Left kidney (tissue), 8 donors: ENCODE measurements at places on chromosomes 3 and 15. TPM values are rescaled to one million over a fixed set of nuclear protein-coding genes. Genes with fewer than 3 reads are reported as not detected.

Gene SLC6A20
- polyA plus RNA-seq = 0.37 TPM

DNA sequence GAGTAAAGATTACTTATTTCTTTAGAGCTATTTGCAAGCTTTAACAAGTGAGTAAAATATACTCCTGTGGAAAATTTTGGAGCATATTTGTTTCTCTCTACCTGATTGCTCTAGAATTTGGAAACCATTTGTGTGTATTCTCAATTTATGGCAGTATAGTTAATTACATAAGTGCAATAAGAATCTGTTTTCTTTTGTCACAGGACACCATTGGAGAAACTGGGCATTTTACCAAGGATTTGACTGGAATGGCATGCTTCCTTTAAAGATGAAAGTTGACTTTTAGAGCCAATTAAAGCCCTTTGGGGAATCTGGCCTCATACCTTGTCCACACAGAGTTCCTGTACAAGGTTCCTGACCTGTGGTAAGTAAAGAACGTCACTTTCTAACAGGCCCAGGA is 38.4 kb downstream of the PAQR5 start:
- no peak for DNase-seq

GRCh38 chr3:178709051-178709450 is 172.8 kb downstream of the KCNMB2 start:
- peak; percentile 69 for DNase-seq

- no peak for DNase-seq
Observed at GRCh38 chr3:194128202-194128918, 7.6 kb upstream of the HES1 start.

GRCh38 chr3:112167758-112168157 is 34.7 kb upstream of the GCSAM start:
- DNase-seq = no peak

DNA sequence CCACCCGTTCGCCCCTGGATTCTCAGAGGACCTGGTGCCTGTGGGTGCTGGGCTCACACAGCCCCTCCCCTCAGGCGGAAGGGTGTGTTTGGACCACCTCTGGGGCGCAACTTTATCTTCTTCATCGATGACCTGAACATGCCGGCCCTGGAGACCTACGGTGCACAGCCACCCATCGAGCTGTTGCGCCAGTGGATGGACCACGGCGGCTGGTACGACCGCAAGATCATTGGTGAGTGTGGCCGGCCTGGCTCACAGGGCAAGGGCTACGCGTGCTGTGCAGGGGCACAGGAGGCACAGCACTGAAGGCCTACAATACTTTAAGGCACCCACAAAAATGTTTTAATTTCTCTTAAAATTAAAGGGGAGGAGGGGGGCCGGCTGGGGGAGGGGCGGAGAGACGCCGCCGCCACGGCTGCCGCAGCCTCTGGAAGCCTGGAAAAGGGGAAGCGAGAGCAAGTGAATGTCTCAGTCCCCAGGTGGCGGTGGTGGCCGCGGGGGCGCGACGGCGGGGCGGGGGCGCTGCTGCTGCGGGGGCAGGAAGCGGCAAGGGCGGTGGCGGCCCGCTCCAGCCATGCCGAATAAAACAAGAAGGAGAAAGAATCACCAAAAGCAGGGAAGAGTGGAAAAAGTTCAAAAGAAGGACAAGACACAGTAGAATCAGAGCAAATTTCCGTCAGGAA is 56.8 kb downstream of the DNAH1 start:
- no peak for DNase-seq

GRCh38 chr3:181344331-181344730 is 354.8 kb upstream of the DNAJC19 start:
- DNase-seq = no peak

DNA sequence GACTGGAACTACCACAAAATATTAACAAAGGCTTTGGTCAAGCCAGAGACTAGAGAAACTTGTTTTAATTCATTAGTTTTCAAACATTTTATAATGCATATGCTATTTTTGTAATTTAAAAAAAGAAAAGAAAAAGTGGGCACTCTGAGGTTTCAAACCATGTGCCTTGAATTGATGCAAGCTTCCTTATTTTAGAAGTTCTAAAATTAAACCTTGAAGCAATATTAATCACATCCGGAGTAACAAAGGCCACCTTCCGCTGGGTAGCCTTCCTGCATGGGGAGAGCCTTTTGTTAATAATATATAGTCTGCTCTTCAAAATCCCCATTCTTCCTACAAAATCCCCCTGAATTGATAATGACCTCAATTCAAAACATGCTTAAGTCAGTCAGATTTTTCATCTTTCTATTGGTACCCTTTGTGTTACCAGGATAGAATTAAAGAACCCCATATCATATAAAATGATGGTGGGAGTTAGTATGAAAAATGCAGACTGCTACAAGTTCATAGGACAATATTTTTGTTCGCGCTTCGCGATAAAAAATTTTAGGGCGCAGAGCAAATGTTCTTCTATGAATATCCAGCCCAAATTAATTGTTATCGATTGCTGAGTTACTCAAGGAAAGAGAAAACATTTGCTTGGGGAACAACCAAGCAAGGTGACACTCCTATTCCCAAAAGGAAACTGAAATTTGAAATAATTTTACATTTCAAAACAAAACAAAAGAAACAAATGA is 30.6 kb downstream of the LDHAL6B start:
- DNase-seq = no peak

- DNase-seq = no peak
Observed at GRCh38 chr15:64090527-64090926, 3.1 kb downstream of the CIAO2A start.
